OCI-LY7 (cell line): ENCODE measurements at places on chromosomes 3 and 15.

- DNase-seq: no peak
Measured at GRCh38 chr3:110070161-110070916, 733.0 kb upstream of the DPPA4 start.

DNA sequence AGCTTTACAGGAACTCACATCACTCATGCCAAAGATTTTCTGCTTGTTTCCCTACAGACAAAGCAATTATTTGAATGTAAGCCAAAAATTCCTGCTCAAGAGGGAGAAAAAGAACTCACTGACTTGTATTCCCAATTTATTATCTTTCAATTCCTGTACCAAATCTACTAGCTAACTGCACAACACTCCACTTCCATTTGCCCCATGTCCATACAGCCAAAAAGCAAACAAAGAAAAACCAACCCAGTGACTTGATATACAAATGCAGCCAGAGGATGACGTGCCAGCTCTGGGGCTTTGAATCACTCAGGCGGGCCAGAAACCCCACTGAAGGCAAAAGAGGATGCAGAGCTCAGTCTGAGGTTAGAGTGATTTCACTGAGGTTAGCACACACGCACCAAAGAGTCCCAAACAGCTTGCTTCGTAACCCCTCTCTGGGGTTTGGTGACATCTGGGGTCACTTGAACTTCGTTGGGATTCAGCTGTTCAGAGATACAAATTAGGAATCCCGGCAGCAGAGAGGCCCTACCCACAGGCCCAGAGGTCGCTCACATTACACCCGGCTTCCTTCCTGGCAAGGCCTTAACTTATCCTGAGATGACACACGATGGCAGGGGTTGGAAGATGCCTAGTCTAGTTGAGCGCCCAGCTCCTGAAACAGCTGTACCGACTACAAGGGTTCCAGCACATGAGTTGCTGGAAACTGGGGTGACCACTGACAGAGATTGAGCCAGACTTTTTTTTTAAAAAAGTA, 1.6 kb downstream of the RFTN1 start:
- peak; percentile 92 for DNase-seq

GRCh38 chr3:151347432-151347831, 18.1 kb upstream of the P2RY13 start:
- DNase-seq: no peak

DNA sequence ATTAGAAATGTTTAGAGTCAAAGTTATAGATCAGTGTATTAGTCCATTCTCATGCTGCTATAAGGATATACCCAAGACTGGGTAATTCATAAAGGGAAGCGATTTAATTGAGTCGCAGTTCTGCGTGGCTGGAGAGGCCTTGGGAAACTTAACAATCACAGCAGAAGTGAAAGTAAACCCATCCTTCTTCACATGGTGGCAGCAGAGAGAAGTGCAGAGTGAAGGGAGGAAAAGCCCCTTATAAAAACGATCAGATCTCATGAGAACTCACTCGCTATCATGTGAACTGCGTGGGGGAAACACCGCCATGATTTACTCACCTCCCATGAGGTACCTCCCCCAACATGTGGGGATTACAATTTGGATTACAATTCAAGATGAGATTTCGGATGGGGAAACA, 871.5 kb downstream of the DIPK2A start:
- DNase-seq: no peak

GRCh38 chr3:105349684-105350387, 16.9 kb upstream of the ALCAM start:
- no peak for DNase-seq

GRCh38 chr15:52134502-52135144, 22.0 kb upstream of the BCL2L10 start:
- DNase-seq: no peak

DNA sequence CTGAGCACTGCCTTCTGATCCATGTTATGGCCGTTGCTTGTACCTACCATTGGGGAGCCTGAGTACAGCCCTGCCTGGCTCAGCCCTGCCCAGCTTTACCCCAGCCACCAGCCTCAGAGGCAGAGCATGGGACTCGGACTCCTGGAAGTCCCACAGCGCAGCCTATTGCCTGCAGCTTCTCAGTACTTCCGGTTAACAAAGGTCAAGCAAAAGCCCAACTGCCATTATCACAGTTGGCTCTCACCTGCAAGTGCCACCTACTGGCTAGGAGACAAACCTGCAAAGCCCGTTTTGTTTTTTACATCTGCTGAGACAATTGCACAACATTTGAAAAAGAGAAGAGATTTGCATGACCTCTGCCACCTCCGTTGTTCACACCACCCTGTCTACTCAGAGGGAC, 1081.7 kb downstream of the NAALADL2 start:
- DNase-seq: peak; percentile 10

DNA sequence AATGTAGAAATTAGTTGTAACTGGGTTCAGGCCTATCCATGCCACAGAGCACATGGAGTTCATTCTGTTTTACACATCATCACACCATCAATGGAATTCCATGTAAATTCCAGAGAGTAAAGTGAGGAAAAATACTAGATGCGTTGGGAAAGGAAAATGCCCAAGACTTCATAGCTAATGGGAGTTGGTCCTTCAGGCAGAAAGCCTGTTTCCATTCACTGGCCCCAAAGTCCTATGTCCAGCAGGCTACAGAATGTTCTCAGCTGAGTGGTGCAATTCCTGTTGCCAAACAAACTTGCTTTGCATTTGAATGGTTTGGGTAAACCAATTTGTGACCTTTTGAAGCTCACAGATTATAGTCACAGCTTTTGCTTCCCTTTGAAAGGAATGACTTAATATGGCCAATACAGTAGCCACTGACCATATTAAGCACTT, 164.6 kb upstream of the PFN2 start:
- DNase-seq: no peak

DNA sequence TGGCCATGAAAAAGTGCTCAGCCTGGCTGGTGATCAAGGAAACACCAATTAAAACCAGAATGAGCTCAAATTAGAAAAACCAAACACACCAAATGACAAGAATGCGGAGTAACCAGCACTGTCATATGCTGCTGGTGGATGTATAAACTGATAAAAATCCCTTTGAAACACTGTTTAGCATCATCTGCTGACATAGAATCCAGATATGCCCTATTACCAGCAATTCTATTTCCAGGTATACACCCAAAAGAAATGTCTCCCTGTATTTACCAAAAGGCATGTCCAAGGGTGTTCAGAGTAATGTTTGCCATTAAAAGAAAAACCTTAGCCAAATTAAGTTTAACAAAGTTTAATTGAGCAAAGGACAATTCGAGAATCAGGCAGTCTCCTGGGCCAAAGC, 138.6 kb downstream of the FMN1 start:
- no peak for DNase-seq

DNA sequence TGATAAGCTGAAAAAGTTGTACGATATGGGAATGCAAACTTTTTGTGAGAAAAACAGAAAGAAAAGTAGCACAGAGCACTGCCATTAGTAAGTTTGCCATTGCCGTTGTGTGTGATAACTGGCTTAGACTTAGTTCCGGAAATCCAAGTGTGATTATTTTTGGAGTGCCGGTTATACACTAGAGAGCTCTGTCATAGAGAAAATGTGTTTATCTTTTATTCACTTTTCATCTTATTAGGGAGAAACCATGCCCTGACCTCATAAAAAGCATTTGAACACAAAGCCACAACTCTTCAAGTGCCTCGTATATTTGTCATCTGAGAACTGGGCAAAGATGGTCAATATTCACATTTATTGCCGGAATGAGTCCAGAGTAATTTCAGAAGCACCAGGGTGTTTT, 36.1 kb downstream of the CTDSPL start:
- DNase-seq: peak; percentile 23

DNA sequence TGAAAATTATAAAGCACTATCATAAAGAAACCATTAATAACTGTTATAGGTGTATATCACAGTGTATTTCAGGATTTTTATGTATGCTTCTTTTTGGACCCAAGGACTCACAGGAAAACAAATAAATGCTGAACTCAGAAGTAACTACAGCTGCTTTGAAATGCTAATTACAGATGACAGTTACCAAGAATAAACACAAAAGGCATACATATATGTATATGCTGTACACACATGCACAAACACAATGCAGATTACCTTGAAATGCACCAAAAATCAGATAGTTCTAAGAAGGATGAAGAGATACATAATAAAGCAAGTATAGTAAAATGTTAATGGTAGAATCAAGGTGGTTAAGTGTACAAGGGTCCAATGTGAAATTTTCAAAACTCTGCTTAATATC, 52.2 kb downstream of the ZNF280D start:
- no peak for DNase-seq

DNA sequence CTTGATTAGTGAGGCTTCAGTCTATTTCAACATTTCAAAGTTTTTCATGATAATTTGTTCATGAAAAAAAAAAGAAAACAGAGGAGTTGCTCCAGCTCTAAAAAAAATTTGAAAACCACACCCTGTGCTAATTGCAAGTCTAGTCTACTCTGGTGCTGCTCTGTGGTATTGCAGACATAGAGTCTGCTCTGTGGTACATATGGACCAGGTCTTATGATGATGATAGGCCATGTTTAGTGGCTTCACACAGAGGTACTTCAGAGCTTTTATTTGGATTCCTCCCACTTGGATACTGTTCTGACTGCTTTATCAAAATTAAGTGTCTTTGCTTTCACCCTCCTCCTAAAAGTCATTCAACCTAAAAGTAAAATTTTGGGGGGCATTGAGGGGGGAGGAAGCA, 160.8 kb downstream of the ALCAM start:
- no peak for DNase-seq

DNA sequence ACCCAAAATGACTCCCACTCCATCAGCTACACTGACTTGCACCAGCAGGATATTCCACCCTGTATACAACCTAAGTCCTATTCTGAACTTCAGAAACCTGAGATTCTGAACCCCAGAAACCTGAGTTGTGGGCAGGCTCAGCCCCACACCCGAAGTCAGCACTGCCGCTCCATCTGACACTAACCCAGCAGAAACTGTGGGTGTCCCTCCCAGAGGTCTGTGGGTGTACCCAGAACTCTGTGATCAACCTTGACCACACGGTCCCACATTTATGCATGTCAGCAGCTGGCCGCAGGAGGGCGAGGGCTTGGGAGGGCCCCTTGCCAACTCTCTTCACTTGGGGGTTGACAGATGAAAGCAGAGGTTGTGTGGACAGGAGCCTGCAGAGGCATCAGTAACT, 9.3 kb downstream of the OXTR start:
- no peak for DNase-seq

DNA sequence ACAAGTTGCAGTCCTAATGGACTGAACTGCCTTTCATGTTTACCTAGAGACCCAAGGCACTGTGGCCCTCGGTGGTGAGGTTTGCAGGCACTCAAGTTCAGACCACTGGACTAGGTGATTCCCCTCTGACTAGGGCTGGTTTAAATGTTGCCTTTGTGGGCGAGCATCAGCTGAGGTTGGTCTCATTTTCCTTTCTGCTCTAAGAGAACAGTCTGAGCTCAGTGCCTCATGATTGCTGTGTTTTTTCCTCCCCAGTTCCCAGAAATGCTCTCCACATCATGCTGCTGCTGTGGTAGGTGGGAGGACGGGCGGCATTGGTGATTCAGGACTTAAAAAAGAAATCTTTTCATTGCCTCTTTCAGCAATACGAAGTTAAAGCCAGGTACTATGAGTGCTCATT, 237.2 kb downstream of the MBNL1 start:
- no peak for DNase-seq

GRCh38 chr3:105254154-105254553, 112.6 kb upstream of the ALCAM start:
- no peak for DNase-seq

GRCh38 chr3:100496711-100497261, 4.4 kb downstream of the TMEM45A start:
- no peak for DNase-seq

GRCh38 chr3:194203482-194204041, 67.6 kb downstream of the HES1 start:
- DNase-seq: no peak

DNA sequence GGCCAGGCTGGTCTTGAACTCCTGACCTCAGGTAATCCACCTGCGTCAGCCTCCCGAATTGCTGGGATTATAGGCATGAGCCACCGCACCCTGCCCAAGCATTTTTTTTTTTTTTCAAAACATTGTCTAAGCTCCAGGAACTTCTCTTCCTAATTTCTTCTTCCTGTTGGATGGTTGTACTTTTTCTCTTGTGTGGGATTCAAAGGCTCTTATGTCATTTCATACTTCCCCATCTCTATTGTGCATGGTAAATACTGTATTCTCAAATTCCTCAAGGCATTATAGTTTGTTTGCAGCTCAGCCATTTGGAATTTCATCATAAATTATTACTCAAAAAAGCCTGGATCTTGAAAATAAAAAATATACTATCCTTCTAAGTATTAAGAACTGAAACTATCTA, 199.1 kb upstream of the GADL1 start:
- DNase-seq: no peak
